Astrocyte of the cerebellum (primary cell): ENCODE measurements at places on chromosomes 12 and 14.

- no peak for DNase-seq
Observed at GRCh38 chr14:51523243-51523642, 128.5 kb upstream of the FRMD6 start.

DNA sequence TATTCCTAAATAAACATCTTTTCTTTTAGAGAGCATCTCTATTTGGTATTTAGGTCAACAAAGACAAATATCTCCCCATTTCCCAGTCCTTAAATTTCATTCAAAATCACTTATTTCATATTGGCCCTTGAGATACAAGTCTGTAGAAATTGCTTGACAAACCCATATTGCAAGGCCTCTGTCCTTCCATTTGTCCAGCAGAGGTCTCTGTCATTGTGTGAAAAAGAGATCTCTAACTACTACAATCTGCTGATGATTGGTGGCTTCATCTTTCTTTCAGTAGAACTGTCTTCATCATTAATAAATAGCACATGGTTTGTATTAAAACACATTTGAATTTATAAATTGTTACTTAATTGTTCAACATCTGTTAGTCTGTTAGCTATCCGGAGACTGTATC lies 252.6 kb downstream of the ACSS3 start:
- DNase-seq = no peak

GRCh38 chr12:54010053-54010971 lies 1.5 kb downstream of the HOXC8 start:
- no peak for DNase-seq

GRCh38 chr14:100688598-100689461 lies 37.9 kb upstream of the DLK1 start:
- DNase-seq = peak; percentile 59

DNA sequence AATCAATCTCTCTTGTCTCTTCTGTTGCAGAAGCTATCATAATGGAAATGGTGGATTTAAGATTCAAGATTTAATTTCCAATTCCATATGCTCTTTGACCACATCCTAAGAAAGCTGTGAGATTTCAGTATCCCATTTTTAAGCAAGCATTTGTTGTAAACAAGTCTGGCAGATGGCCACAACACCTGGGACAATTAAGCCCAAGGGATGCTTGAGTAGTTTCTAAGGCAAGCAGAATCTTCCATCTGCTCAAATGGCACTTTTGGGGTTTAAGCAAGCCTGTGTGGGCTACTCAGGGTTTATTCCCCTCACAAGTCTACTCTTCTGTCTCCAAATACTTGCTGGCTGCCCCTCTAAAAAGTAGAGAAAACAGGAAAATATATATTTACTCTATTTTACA lies 304.7 kb upstream of the SYT1 start:
- no peak for DNase-seq

- DNase-seq = no peak
Observed at GRCh38 chr14:104343294-104343625, 204.9 kb downstream of the KIF26A start.

- DNase-seq = no peak
Observed at GRCh38 chr12:72272091-72272661, at the start of gene TRHDE. Gene TRHDE, plus strand, starts transcription at chr12:72272370. Its CDS starts 274 bp downstream, at chr12:72272644.

DNA sequence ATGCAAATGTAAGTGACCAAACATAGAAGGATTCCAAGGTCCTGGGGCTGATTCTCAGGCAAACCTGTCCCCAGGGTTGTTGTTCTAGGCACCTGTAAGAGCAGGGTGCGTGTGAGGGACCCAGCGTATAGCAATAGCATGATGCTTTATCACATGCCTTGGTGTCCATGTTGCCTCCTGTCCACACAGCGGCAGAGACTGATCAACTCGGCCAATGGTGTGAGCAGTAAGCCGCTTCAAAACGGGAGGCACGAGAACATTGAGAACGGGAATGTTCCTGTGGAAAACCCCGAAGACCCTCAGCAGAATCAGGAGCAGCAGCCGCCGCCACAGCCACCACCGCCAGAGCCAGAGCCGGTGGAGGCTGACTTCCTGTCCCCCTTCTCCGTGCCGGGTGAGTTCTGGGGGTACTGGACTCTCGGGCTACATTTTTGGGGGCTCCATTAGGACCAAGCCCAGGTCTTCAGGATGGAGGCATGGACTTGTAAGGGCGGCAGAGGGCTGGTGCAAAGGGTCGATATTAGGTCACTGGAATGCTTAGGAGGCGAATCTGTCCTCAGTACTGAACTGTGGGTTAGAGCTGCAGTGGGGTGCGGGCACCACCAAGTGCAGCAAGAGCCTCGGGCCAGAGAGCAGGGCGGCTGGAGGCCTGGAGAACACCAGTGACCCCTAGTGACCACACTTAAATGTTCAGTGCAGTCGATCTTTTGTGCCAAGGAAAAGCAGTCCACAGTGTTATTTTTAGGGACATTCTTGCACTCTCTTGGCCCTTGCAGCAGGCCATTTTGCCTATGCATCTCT lies 57.2 kb upstream of the RIN3 start:
- peak; percentile 42 for DNase-seq

GRCh38 chr14:32027255-32027939 lies 49.7 kb upstream of the ARHGAP5 start:
- DNase-seq = no peak

DNA sequence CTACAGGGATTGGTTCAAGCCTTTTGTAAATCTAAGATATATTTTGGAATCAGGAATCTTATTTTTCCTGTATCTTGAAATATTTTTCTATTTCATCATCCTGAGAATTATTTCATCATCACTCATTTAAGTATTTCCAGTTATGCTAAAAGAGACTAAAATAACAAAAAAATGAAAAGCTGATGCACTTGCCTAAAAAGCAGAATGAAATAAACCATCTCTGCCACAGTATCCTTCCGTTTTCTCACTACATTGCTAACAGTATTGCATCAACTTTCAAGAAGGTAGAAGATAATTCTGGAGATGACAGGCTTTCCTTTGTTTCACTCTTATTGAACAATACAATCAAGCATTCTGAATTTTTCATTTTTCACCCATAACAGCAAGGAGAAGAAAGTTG lies 31.1 kb upstream of the EIF5 start:
- no peak for DNase-seq

DNA sequence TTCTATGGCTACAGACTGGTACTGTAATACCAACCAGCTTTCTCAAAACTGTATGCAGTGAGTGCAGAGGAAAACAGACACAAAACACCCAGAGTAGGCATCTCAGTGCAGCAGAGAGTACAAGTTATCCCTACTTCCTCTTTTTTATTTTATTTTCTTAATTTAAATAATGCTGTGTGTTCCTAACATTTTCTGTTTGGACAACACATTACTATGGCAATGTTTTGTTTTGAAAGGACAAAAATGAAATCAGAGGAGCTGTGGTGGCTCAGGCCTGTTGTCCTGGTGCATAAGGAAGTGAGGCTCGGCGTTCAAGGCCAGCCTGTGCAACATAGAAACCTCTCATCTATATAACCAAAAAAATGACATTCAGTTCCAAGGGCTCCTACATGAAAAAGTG lies 33.7 kb upstream of the SELPLG start:
- no peak for DNase-seq

DNA sequence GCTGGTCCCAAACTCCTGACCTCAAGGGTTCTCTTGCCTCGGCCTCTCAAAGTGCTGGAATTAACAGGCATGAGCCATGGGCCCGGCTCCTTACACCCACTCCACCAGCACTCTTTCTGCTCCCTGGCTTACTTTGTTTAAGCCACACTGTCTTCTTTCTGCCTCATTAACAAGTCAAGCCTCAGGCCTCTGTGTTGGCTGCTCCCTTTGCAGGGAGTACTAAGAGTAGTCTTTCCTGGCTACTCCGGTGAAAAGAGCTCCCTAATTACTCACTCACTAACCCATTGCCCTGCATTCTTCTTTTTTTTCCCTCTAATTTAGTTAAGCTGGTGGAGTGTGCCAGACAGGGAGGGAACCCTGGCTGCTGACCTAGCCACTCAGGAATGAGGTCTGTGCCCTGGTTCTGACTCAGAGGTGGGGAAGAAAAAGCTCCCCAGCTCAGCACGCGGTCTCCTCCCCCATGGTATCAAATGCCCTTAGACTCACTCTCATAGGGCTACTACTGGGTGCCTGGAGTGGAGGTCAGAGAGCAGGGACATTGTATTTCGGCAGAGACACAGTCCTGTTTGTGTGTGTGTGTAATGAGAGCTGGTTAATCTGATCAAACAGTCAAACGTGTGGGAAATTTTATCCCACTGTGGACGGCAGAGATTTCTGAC lies 19.8 kb downstream of the GALNT6 start:
- peak; percentile 96 for DNase-seq

- no peak for DNase-seq
Observed at GRCh38 chr12:115008929-115009328, 325.0 kb upstream of the TBX3 start.

GRCh38 chr12:42125388-42125767 lies 19.3 kb downstream of the GXYLT1 start:
- no peak for DNase-seq

DNA sequence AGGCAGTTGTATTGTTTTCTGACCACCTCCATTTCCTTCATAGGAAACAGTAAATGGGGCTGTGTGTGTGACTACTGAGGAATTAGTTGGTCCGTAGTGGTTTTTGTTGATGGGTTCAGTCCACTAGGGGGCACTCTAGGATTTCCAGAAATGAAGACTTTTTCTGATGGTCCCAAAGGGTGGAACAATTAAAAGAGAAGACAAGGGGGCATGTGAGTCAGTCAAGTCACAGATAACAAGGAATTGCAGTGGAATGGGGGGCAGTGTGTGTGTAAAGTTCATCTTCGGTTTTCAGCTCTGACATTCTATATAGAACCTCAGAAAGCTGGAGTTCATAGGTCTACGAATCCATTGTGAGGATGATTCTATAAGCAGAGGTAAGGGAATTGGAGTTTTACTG lies 186.6 kb upstream of the OR4E1 start:
- DNase-seq = no peak

- DNase-seq = no peak
Observed at GRCh38 chr12:117036046-117036445, 63.2 kb downstream of the TESC start.

GRCh38 chr12:53736592-53736991 lies 9.3 kb upstream of the CALCOCO1 start:
- DNase-seq = no peak

GRCh38 chr14:75138492-75138891 lies 11.6 kb upstream of the NEK9 start:
- DNase-seq = no peak

DNA sequence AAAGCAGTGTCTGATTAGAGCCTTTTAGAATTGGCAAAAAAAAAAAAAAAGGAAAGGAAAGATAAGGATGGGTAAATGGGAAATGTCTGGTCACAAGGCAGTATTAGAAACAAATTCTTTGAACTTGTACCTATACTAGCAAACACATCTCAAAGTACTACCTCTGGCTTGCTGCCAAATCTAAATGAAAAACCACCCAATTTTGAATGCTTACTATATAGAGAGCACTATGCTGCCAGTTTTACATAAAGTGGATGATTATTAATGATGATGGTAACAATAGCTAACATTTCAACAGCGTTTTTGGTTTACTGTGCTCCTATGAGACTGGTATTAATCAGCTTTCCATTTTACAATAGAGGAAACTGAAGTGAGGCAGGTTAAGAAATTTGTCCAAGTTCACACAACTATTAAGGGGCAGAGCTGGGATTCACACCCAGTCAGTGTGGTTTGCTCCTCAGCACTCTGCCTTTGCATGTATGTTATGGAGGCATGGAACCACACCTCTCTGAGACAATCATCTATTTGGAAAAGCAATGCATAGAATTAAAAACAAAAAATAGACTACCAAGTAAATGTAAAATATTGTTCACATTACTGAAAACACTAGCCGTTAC lies 34.2 kb downstream of the ATP2B1 start:
- DNase-seq = no peak

- peak; percentile 42 for DNase-seq
Observed at GRCh38 chr14:99793213-99794150, at the start of gene EML1. Gene EML1, plus strand, starts transcription at chr14:99793413. Its CDS starts 64 bp downstream, at chr14:99793477.

- DNase-seq = no peak
Observed at GRCh38 chr12:31444736-31445135, 118.8 kb upstream of the SINHCAF start.

GRCh38 chr12:128507470-128507869 lies 240.5 kb downstream of the TMEM132C start:
- no peak for DNase-seq

DNA sequence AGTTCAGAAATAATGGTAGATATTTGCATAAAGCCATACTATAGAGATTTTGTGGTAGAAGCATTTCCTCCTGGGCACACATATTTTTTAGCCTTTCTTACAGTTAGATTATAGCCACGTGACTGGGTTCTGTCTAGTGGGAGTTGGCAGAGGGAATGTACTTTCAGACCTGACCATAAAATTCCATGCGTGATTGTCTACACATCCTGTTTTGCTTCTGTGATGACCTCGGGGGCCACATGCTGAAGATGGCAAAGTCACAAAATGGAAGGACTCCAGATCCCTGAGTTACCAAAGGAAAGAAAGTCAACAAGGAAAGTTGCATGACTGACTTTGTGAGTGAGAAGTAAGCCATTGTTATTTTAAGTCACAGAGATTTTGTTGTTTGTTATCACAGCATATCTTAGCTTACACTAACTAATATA lies 14.6 kb upstream of the MIA2 start:
- peak; percentile 57 for DNase-seq

DNA sequence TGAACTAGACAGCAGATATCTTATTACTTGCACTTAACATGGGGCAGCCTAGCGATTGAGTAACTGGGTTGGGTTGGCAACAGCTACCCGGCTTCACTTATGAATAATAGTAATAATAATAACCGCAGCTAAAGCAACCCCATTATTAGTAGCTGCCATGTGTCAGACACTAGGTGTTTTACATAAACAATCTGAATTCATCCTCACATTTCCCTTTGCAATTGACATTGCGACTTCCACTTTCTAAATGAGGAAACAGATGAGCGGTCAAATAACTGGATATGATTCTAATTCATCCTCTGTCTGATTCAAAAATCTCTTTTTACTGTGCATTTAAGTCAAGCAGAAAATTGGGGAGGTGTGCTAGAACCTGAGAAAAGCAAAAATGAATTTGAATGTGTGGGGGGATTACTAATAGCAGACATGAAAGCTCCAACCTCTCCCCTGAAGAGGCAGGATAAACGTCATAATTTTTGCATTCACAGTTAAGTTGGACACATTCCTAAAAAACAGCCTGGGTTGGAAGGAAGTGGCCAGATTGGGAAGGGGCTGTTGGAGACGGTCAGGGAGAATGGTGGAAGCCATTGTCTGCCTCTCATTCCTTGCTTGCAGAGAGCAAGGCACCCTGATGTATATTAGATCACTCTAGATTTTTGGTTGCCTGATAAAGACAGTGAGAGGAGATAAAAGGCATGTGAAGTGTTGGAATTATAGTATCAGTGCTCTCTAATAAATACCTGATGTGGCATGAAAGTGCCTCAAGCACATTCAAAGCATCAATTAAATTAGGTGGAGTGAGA lies 13.1 kb downstream of the EMP1 start:
- DNase-seq = no peak

DNA sequence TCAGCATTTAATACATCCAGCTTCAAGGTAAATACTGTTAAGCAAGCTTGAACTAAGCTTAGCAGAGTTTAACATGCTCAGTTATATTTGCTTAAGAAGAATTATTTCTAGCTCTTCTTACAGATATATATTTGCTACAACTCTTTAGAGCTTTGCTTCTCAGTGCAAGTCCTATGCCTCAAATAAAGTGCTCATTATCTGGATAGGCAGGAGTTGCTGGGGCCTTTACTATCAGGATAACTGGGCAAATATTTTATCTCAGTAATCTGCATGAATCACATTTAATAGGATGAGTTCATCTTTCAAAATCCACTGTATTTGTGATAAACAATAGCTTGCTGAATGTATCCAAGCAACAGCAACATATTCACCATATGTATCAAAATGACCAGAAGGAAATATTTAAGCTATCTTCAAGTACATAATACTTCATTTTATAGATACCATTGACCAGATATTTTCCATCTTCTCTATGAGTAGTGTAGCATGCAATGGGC lies 187.6 kb downstream of the NOVA1 start:
- DNase-seq = no peak
